ENCODE measurements at places on chromosomes 3 and 15.

GRCh38 chr3:115996420-115997108 is 373.3 kb downstream of the GAP43 start:
- no peak for DNase-seq

- no peak for DNase-seq
Observed at GRCh38 chr3:171200052-171200749, 173.7 kb upstream of the SLC2A2 start.

DNA sequence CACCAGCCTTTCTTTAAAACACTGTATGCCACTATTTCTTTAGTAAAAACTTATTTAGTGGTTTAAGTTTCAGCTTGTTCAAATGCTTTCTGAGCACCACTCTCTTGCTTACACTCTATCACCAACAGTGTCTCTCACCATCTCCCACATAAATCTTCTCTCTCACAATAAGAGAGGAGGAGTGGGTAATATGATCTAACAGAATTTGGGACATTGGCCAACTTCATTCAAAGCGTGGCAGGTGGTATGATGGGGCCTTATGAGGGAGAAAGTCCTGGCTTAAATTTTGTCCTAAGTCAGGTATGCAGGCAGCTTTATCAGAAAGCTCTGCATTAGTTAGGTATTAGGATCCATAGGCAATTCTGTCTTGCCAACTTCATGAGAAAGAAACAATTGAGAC is 1132.5 kb downstream of the TUSC7 start:
- no peak for DNase-seq

DNA sequence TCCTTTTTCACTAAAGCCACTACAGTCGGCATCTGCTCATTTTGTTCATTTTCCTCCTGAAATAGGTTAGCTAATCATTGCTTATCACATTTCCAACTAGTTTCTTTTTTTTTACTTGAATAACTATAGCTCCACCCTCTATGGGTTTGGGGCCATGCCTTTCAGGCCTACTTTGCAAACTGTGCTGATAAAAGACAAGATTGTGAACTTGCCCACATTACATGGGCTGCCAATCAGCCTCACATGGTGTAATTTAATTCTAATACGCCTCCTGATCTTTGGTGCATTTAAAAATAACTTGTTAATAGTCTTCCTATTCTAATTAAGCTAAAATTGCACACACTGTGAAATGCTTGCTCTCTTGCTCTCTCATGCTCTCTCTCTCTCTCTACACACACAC is 90.5 kb downstream of the TGFBR2 start:
- no peak for DNase-seq

- no peak for DNase-seq
Observed at GRCh38 chr15:92886042-92886537, 14.0 kb upstream of the CHD2 start.

GRCh38 chr3:184785890-184786279 is 26.1 kb upstream of the VPS8 start:
- DNase-seq: no peak

GRCh38 chr15:70038730-70039392 is 58.9 kb downstream of the TLE3 start:
- no peak for DNase-seq

DNA sequence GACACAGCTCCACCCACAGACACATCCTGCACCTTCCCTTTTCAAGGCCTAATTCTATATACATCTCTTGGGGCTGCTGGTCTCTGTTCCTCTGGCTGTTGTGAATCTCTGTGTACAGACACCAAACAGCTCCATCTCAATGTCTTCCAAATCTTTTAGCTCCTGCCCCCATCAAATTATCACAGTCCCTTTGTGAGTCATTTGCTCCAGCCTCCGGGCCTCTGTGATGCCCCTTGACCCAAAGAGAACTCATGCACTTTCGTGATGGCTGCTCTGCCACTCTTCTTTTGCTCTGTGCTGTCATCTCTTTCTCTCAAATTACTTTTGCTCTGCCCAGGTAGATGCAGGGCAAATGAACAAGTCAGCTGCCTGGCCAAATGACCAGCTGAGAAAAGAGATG is 369.0 kb upstream of the CDIN1 start:
- no peak for DNase-seq

GRCh38 chr3:183210341-183210740 is 42.7 kb upstream of the B3GNT5 start:
- no peak for DNase-seq

DNA sequence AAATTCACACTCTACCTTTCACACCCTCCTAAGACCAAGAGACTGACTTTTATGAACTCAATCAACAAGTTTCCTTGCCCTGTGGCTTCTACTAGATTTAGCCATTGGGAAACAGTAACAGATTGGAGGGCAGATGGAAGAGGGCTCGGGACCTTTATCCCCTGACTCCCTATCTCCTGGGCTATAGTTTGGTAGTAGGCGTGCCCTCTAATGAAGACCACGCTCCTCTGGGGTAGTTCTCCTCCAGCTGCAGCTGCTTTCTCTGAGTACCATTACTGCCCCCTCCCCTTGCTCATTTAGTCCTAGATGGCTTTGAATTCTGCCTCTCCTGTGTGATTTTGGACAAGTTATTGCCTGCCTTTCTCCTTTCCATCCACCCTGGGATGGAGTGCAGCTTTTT is 33.3 kb downstream of the FMN1 start:
- no peak for DNase-seq
